ENCODE measurements at places on chromosomes 3 and 15. TPM values are rescaled to one million over a fixed set of nuclear protein-coding genes. Genes with fewer than 3 reads are reported as not detected.

Gene CLRN1
- total RNA-seq = not detected

Gene SNTN
- total RNA-seq = not detected

Gene ACKR2
- total RNA-seq = 1.6 TPM

Gene CCR8
- total RNA-seq = not detected

Gene IL17RE
- total RNA-seq = not detected

Gene TMIE
- total RNA-seq = 1.0 TPM

Gene DUSP7
- total RNA-seq = 5.2 TPM

Gene HIGD2B
- not detected for total RNA-seq

Gene LDHAL6B
- not detected for total RNA-seq

Gene NANOGP8
- not detected for total RNA-seq

Gene SEC62
- total RNA-seq = 25.1 TPM

Gene CLSTN2
- 4.7 TPM for total RNA-seq

Gene GPR27
- 1.6 TPM for total RNA-seq

All from skeletal muscle tissue (tissue), 5 donors.